ENCODE measurements at places on chromosomes 2 and 18.

GRCh38 chr2:112821682-112822081 is 14.9 kb downstream of the IL1B start:
- DNase-seq: no peak

DNA sequence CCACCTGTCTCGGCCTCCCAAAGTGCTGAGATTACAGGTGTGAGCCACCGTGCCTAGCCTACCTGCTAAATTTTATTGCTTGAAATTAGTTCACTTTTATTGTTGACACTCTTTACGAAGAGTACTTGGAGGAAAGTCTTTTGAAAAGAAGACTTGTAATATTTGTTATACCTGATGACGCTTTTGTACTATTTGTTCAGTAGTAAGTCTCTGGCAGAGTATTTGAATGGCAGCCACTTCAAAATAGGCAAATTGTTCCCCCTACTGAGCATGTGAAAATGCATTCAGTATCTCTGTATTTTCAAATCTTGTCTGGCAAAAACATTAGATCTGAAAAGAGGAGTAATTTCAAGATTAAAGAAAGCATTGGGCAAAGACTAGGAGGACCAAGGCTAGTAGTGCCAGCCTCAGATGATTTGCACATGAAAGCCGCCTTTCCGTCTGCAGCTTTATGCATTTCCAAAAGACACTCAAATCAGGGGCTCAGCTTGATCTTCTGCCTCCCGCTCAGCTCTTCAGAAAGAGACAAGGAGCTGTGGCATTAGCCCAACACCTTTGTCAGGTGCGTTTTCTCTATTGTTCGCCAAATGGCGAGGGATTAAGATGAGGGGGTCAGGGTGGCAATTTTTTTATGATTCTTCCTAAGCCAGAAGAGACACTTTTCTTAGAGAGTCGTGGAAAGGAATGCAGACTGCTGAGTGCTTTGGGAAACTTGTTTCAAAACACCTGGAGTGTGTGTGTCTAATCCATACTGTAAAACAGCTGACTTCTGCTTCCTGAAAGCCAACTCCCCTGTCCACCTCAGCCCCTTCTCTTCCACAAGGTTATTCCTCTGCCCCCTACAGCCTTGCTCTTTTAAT is 18.8 kb upstream of the FOXI3 start:
- no peak for DNase-seq

DNA sequence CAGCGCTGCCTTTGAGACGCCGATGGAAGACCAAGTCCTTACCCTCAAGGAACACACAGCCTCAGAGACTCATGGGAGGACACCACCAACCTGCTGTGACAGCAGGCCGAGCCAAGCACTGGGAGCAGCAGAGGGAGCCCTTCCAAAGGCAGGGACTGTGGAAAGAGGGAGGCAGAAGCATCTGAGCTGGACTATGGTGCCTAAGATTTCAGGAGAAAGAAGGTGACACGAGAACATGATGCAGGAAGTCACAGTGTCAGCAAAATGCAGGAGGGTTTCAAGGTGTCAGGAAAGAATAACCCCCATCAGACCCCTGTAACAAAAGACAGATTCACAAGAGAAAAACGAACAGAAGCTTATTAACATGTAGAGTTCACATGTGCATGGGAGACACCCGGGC is 24.2 kb upstream of the COX7A2L start:
- peak; percentile 49 for DNase-seq

- no peak for DNase-seq
These were observed 32.1 kb downstream of the RPRD1A start for GRCh38 chr18:36035253-36035652.

DNA sequence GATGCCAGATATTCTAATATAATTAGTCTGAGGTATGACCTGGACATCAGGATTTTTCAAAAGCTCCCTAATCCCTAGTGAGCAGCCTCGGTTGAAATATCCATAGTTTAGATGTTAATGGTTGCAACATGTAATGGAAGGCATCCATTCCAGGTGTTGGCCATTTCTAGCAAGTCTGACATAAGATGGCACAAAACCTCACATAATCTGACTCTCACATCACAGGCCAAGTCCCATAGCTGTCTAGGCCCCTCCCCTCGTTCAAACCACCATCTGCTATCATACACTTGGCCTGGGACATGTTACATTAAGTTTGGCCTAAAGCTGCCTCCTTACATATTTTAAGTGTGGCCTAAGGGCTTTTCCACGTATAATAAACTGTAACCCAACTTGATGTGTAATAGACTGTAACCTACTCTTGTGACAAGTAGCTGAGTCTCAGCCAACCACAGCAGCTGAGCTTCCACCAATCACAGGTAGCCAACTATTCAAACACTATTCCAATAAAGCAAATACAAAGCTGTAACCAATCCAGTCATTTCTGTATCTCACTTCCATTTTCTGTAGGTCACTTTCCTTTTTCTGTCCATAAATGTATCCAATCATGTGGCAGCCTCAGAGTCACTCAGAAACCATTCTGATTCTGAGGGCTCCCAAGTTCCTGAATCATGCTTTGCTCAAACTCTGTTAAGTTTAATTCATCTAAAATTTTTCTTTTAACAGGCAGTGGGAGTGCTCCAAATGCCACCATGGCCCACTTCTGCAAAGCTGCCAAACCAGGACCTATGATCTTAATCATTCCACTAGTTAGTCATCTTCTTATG is 59.4 kb downstream of the ADD2 start:
- no peak for DNase-seq

DNA sequence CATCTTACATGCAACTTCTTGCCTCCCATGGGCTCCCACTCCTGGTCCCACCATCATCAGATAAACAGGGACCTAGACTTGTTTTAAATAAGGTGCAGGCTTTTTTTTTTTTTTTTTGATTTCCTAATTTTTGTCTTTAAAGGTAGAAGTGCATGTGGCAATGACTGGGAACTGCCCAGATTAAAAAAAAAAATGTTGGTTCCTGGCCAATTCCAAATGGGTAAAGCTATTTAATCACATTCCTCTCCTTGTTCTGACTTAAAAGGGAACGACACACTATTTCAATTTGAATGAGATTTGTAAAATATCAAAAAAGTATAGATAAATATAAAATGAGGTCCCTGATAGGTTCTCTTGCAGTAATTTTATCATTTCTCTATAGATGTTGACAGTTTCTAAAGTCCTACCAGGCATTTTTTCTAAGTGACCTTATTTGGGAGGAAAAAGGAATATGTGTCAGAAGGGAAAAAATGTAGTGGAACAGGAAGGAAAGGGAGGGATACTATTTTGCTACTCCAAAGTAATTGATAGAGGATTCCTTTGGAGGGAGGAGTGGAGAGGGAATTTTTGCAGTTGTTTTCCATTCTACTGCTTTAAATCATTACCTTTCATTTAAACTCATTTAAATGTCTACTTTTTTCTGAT is 43.3 kb downstream of the DDX1 start:
- DNase-seq: no peak

DNA sequence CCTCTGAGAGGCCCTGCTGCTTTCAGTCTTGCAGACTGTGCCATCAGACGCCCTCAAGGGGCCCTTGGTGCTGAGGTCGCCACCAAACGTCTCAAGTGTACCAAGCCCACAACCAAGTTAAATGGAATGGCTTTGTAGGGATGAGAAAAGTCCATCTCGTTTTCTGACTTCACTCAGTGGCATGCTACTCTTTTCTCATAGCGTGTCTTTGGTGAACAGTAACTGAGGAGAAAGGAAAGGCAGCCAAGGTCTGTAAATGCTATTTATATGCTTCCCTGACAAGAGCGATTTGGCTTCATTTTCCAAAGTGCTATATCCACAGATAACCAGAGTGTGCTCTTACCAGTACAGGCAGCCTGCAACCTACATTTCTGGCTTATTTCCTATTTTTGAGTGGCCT is 123.0 kb downstream of the MTX2 start:
- DNase-seq: no peak

GRCh38 chr2:54568876-54569321 is 112.8 kb downstream of the SPTBN1 start:
- no peak for DNase-seq
